Choroid plexus epithelial cell (primary cell): ENCODE measurements at places on chromosomes 2 and 18.

DNA sequence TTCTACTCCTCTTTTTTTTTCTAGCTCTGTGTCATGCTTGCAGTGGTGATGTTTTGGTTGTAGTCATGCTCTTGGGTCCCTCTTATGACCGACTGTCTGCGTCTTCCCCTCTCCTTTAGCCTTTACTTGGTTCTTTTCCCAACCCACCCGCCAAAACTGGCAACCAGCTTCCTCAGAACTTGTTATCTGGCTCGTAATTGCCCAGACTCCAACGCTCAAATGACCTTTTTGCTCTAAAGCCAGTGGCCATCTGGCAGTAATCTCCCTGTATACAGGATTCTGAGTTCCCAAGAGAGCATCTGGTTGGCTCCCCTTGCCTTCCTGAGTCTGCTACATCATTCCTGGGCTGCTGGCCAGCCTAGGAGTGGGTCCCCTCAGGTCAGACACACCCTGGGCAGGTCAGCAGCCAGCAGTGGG lies 147.2 kb downstream of the MGAT5 start:
- DNase-seq = no peak

DNA sequence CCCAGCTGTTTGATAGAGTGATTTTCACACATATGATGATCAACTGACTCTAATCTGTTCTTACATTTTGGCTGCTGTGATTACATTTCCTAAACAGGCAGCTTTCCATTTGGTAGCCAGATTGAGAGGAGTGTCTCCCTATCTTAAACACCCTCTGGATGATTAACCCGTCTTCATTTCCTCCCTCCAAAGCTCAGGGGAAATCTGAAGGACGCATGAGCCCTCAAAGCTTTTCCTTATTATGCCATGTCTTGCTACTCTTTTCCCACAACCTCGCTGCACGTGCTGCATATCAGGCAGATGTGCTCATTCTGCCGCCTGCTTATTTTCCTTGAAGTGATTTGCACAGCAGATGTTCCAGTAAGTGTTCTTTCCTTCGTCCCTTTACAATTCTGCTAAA lies 837.4 kb downstream of the LRRTM4 start:
- no peak for DNase-seq

DNA sequence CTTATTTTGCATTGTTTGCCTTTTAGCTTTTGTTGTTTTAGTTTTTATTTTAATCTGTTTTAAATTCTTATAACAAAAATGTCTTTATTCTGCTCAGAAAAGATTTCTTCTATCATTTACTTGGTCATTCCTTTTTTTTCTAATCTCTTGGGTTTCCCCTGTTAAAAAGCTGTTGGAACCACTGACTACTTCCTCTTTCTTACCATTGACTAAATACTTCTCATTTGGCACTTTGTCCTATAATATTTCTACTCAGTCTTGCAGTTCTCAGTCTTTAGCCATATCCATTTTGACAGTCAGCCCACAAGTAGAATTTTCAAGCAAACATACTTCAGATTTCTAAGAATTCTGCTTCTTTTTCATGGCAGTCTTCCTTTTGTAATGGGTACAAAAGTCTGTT lies 567.2 kb downstream of the SATB2 start:
- no peak for DNase-seq

DNA sequence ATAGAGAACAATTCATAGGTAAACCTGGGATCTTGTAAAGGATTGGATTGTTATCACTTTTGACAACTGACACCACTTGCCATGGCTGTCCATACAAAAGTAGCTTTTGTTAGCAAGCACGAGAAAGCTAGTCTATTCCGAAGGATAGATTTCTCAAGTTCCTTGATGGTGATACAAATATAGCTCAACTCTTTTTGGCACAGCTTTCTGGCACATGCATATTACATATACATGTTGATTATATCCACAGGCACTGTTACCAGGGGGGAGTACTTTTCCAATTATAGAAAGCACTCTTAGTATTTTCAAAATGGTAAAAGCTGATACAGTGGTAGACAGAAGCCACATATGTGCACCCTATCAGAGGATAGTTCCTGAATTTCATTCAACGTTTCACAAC lies 168.9 kb downstream of the UPP2 start:
- no peak for DNase-seq

- no peak for DNase-seq
Observed at GRCh38 chr2:62495761-62496160, 10.2 kb downstream of the TMEM17 start.

- DNase-seq = peak; percentile 0
Observed at GRCh38 chr18:52992041-52992440, 652.0 kb downstream of the DCC start.

DNA sequence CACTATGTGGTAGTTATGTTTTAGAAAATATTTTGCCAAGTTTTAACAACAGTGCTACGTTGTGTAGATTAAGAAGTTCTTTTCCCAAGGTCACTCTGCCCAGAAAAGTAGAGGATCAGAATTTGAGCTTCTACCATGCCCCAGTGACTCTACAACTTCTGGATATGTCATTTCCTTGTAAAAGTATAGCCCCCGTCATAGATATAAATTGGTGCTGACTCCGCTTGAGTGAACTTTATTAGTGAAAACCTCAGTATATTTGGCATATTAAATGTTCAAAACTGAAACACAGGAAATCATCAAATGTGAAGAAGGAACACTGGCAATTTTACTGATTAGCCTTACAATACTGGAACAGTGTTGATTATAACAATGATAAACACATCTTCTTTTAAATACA lies 256.7 kb upstream of the UBE2E3 start:
- no peak for DNase-seq

DNA sequence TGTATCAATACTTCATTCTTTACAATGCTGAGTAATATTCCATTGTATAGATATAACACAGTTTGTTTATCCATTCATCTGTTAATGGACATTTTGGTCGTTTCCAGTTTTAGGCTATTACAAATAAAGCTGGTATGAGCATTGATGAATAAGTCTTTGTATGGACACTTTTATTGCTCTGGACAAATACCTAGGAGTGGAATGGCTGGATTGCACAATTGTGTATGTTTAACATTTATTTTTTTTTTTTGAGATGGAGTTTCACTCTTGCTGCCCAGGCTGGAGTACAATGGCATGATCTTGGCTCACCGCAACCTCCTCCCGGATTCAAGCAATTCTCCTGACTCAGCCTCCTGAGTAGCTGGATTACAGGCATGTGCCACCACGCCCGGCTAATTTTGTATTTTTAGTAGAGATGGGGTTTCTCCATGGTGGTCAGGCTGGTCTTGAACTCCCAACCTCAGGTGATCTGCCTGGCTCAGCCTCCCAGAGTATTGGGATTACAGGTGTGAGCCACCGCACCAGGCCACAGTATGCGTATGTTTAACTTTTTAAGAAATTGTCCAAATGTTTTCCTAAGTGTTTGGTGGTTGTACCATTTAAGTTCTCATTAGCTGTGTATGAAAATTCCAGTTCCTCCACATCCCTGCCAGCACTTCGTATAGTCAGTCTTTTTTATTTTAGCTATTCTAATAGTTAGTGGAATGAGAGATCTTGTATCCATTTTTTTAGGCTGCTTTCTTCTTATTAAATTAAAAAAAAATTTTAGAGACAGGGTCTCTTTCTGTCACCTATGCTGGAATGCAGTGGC lies 194.9 kb upstream of the HAAO start:
- DNase-seq = peak; percentile 38

DNA sequence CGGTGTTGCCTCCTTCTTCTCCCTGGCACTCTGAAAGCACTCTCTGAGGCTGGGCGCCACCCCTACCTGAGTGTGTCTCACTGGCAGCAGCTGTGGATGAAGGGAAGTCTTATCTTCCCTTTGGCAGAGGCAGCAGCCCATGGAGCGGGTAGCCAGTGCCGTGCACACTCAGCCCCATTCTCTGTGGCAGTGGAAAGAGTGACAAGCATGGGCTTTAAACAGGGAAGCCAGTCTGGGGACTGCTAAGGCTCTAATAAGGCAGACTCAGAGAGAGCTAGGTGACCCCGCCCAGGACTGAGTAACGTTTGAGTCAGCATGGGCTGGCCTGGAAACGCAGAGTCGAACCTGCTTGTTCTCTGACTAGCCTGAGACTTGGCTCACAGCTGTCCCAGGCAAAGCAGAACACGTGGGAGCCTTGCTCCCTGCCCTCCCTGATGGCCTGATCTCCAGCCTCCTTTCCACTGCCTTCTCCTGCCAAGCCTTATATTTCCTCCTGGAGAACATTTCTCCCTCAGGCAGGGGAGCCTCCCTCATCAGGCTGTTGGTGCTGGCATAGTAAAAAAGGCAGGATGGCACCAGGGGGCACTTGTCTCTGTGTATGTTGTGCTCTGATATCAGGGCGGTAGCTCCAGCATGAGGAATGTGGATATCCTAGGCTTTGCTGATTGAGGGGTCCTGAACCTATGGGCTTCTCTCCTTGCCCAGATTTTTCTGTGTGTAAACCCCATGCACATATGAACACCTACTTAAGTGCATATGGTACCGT lies 93.9 kb upstream of the LGALSL start:
- peak; percentile 89 for DNase-seq

- no peak for DNase-seq
Observed at GRCh38 chr2:191451116-191451515, 205.9 kb downstream of the MYO1B start.

DNA sequence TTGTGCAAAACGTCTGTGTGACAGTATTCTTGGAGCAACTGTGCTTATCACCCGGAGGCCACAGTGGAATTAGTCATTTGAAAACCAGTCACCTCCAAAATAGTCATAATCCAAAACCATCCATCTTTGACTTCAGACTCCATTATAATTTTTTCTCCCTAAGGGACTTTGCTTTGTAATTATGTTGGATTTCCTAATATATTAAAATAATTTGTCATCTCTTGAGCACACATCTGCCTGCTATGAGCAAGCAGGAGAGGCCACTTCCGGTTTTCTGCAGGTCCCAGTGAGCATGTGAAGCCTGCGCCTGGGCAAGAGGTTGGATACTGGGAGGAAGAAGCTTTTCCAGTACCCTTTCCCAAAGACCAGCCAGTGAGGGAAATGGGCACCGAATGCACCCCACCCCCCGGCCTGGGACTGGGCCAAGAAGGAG lies 57.7 kb downstream of the ODC1 start:
- DNase-seq = no peak

DNA sequence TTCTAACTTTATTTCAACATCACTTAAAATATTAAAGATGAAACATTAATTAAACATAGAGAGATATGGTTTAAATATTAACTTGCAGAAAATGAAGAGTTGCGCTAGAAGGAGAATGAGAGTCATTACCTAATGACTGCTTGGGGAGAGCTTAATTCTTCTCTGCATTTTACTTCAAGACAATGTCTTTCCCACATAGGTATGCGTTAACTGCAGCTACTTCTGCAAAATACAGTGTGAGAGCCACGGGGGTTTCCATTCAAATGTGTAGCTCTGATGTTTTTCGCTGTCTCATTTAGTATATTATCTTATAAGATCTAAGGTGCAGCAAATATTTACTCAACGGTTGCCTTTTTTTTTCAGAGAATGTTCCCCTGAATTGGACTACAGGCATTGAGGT lies 126.7 kb downstream of the TMX3 start:
- DNase-seq = no peak

DNA sequence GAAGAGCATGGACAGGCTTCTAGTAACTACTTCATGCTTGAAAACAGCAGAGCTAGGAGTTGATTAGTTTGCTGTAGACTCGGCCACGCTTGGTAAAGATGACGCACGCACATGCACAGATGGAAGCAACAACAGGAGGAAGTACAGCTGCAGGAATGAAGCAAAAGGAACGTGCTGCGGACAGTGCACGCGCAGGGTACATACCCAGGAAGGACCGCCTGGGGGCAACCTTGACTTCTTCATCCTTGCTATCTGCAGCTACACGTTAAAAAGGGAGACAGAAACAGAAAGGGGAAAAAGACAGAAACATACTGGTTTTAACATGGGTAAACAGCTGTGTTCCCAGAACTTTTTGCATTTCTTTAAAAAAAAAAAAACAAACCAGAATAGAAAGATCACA lies 17.7 kb downstream of the SLC66A2 start:
- peak; percentile 79 for DNase-seq

DNA sequence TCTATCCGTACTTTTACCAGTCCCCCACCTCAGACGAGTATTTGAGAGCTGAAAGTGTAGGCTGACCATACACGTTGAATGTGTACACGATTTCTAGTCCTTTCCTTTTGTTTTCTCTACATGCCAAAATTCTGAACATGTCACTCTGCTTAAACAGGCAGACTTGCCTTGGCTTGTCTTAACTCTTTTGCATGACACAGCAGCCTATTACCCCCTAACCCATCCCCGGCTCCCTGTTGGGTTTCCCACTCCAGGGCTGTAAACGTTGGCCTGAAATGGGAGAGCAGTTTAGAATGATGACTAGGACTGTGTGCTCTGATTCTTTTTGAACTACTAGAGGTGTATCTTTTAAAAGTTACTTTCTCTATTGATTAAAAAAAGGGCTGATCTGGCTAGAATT lies 19.1 kb downstream of the MTCL1 start:
- no peak for DNase-seq

GRCh38 chr2:42848726-42849290 lies 56.4 kb upstream of the HAAO start:
- no peak for DNase-seq

DNA sequence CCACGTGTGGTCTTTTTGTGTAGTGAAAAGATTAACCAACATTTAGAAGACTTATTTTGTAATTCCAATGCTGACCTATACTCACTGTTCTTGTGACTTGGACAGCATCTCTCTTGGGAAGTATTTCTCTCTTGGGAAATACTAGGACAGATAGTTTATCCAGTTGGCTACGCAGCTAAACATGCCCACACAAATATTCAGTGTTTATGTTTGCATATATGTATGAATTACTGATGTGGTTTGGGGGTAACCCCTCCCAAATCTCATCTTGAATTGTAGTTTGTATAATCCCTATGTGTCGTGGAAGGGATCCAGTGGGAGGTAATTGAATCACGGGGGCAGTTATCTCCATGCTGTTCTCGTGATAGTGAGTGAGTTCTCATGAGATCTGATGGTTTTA lies 2062.3 kb upstream of the CELF4 start:
- peak; percentile 59 for DNase-seq

GRCh38 chr2:85579266-85579935 lies 2.0 kb downstream of the VAMP8 start:
- no peak for DNase-seq

DNA sequence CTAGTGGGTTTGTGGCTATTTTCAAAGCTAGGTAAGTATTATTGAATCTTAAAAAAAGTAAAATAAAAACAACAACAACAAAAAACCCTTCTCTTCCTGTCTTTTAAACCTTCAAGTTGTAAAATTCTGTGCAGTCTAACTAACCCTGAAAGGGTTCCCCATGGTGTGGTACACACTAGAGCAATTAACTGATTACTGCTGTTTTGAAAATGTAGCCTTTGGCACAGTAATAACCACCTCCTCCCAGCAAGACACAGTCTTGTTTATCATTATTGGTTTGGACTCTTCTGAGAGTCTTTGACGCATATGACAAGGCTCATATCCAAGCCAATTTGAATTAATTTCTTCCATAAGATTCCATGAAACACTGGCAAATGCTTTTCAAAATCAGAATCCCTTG lies 2184.6 kb upstream of the PIK3C3 start:
- DNase-seq = no peak

DNA sequence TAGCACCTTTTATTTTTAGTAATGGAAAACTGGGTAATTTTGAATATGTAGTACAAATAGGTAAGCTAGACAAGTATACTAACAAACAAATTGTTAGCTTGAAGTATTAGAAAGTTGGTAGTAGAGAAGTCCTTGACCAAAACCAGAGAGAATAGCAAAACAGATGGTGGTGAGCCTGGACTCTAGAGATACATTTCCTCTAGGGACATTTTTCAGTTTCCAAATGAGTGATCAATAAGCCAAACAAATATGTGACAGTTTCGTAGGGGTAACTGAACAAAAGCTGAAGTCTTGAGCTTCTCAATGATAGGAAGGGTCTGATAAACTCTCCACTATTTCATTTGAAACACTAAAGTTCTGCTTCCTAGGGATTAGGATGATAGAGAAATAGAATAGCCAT lies 692.0 kb upstream of the FAM98A start:
- DNase-seq = no peak
